Subcutaneous adipose tissue (tissue), 4 donors: ENCODE measurements at places on chromosomes 5 and 9. TPM values are rescaled to one million over a fixed set of nuclear protein-coding genes. Genes with fewer than 3 reads are reported as not detected.

OR1Q1 gene
- total RNA-seq = not detected

THG1L gene
- total RNA-seq = 13.2 TPM

TAF7 gene
- 77.9 TPM for total RNA-seq

GLE1 gene
- 25.8 TPM for total RNA-seq

SMAD5 gene
- 44.7 TPM for total RNA-seq

NAA35 gene
- 18.1 TPM for total RNA-seq

RMND5B gene
- 25.8 TPM for total RNA-seq

TEX48 gene
- not detected for total RNA-seq

INSL6 gene
- total RNA-seq = not detected

CFAP90 gene
- total RNA-seq = 0.34 TPM

FREM1 gene
- total RNA-seq = 8.5 TPM

RASGEF1C gene
- 0.38 TPM for total RNA-seq

SPATA6L gene
- 5.3 TPM for total RNA-seq

GABRG2 gene
- not detected for total RNA-seq
